Activated CD4-positive, alpha-beta T cell treated with anti-CD3 and anti-CD28 coated beads, Interleukin-2, amount 50 U/mL, for 4 hours (primary cell): ENCODE measurements at places on chromosomes 3 and 15.

DNA sequence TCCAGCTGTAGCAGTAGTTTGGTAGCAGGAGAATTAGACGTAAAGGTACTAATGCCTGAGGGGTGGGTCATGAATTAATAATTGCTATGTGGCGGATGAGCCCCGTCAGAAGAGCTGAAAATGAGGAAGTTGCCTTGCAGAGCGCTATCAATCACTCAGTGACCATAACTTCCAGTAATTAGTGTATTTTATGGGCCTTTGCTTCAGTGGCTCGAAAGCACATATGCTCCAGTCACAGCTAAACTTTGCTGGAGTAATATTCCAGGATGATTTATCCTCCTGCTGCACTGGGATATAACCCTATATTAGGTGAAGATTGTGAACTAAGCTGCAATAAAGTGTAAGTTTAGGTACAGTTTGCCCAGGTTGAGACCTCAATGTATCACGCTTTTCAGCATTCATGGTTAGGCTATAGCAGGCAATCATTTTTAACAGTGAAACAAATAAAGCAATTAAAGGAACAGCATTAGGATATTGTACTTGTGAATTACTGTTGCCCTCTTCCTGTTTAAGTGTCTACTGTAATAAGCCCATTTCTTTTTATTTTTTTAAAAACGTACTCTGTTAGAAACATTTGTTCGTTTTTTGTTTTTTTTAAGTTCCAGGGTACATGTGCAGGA, 104.6 kb upstream of the SKOR1 start:
- DNase-seq: no peak

DNA sequence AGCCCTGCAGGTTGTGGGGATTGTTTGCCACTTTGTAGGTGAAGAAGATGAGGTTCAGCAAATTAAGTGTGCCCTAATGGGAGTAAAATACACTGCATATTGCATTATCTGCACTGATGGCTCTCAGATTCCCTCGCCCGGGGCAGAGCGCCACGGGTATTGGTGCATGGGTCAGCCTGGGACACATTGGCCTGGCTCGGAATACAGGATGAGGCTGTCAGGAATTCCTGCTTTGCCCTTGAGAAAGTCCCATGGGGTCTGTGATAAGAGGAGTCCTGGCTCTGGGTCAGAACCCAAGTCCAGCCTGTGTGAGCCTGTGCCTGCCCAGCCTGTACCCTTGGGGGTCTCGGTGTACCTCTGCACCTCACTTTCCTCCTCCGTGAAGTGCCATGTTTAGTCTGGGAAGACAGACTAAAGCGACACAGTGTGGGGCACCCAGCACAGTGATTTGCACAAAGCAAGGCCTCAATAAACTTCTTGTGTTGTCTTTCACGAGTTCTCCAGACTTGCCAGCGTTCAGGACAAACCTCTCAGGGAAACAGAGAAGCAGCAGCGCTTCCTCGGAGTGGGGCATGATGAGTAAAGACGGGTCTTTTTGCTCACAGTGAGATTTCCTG, 107.6 kb downstream of the LRRK1 start:
- DNase-seq: no peak

GRCh38 chr15:67967871-67968431, 86.2 kb upstream of the PIAS1 start:
- no peak for DNase-seq

GRCh38 chr15:81286621-81287121, 37.3 kb downstream of the STARD5 start:
- no peak for DNase-seq

GRCh38 chr15:41286665-41287333, 45.6 kb downstream of the OIP5 start:
- no peak for DNase-seq
